ENCODE measurements at places on chromosomes 6 and 20.
A peak's percentile ranks its signal among the peaks of the same experiment; 100 is the strongest.

DNA sequence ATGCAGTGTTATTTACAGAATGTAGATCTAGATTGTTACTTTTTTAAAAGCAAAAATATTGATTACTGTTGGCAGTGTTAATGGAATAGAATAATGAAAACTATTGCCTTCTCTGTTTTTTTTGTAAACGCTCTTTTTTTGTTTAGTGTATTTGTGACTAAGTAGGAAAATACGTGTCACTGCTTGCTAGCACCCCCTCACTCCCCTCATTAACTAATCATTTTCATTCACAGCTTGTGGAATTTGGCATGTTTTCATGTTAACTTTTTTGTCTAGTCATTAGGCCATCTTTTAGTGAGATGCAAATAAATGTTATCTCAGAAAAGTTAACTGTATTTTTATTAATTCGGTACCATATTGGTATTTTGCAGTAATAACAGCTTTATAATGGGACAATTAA is 29.8 kb downstream of the ADGRG6 start:
- peaks cover 15% of the 10 kb centered on the region for H3K4me1 ChIP-seq
- no peaks in the 10 kb centered on the region for H3K36me3 ChIP-seq
- no peak overlapping the region for H3K27ac ChIP-seq
- no peak overlapping the region for H3K4me3 ChIP-seq
- no peak for DNase-seq

- H3K4me1 ChIP-seq = peaks cover 23% of the 10 kb centered on the region
- DNase-seq = no peak
- H3K27ac ChIP-seq = no peak overlapping the region
- H3K4me3 ChIP-seq = no peak overlapping the region
These were observed 9.5 kb upstream of the UQCC2 start for GRCh38 chr6:33720998-33721397.

DNA sequence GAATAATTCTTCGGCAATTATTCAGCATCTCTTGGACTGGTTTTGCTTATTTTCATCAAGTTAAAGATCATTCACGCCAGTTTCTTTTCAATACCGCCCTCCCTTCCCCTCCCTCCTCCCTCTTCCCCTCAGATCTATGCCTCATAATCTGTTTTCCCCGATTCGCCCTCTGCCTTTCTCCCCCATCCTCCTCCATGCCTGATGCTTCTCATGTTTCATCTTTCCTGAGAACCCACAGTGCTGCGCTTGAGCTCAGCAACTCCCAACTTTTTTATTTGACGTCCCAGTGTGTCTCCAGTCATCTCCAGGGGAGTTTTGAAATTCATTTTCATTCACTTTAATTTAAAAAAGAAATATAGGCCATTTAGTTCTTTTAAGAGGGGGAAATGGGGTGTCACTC is 142.7 kb downstream of the PTPRT start:
- no peaks in the 10 kb centered on the region for H3K36me3 ChIP-seq
- H3K4me1 ChIP-seq = no peaks in the 10 kb centered on the region
- H3K4me3 ChIP-seq = no peak overlapping the region

DNA sequence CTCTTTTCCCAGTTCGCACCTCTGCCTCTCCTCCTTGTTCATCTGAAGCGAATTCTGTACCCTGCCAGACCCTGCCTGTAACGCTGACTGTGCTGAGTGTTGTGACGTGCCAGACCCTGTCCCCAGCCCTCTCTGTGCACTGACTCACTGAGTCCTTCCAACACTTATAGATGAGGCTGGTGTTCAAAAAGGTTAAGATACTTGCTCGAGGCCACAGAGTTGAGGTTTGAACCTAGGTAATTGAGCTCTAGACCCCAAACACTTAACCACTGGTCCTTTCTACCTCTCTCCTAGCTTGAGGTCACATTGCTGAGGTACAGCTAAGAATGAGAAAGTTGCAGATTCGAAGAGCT is 45.7 kb upstream of the NEDD9 start:
- H3K27me3 ChIP-seq = no peaks in the 10 kb centered on the region
- peaks cover 42% of the 10 kb centered on the region for H3K4me1 ChIP-seq
- no peak for DNase-seq
- peak overlapping the region; percentile 3 for H3K4me3 ChIP-seq

DNA sequence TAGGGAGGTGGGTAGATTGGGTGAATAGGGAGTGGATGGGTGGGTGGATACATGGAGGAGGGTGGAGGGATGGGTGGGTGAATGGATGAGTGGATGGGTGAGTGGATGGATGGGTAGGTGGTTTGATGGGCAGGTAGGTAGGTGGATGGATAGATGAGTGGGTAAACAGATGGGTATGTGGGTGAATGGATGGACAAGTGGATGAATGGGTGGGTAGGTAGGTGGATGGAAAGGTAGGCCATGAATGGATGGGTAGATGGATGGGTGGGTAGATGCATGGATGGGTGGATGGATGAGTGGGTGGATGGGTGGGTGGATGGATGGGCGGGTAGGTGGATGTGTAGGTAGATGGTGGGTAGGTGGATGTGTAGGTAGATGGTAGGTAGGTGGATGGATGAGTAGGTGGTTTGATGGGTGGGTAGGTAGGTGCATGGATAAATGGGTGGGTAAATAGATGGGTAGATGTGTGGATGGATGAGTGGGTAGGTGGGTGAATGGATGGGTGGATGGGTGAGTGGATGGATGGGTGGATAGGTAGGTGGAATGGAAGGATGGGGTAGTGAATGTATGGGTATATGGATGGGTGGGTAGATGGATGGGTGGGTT is 51.4 kb downstream of the NPEPL1 start:
- H3K27me3 ChIP-seq = peaks cover 16% of the 10 kb centered on the region
- no peak for DNase-seq
- no peak overlapping the region for H3K4me3 ChIP-seq
- H3K36me3 ChIP-seq = no peaks in the 10 kb centered on the region

Data from activated naive CD4-positive, alpha-beta T cell treated with anti-CD3 and anti-CD28 coated beads for 36 hours (primary cell).